Germinal center (tissue), 1 donor: ENCODE measurements at places on chromosomes 4 and X.

DNA sequence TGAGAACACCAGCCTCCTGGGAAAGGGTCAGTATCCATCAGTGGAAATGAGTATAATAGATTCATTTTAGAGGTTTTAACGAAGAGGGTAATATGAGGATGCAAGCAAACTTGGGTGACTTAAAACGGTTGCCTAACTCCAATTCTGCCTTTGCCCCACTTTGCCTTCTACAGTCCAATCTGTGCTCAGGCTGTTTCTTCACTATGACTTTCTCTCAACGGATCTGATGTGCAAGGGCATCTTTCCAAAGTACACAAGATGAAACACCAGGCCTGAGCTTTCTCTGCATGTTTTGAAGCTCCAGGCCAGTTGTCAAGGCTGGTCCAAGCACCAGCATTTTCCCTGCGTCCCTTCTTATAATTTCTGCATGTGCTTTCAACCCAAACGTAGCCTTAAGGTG, 68.0 kb upstream of the TMEM164 start:
- DNase-seq: no peak

DNA sequence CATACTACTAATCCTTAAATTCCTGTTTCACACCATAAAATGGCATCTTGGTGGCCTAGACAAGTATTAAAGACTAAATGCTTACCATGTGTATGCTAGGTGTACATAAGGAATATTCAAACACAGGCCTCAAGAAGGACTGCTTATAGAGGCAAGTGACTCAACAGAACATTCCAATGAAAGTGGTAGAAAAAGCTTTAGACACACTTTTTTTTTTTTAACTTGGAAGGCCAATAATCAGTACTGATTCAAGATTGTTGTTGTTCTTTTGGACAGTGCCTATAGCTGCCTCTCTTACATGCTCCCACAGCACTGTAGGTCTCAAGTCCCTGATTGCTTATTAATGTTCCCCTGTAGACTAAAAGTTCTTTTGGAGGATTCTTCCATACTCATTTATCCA, 77.6 kb downstream of the FBXL5 start:
- DNase-seq: no peak

DNA sequence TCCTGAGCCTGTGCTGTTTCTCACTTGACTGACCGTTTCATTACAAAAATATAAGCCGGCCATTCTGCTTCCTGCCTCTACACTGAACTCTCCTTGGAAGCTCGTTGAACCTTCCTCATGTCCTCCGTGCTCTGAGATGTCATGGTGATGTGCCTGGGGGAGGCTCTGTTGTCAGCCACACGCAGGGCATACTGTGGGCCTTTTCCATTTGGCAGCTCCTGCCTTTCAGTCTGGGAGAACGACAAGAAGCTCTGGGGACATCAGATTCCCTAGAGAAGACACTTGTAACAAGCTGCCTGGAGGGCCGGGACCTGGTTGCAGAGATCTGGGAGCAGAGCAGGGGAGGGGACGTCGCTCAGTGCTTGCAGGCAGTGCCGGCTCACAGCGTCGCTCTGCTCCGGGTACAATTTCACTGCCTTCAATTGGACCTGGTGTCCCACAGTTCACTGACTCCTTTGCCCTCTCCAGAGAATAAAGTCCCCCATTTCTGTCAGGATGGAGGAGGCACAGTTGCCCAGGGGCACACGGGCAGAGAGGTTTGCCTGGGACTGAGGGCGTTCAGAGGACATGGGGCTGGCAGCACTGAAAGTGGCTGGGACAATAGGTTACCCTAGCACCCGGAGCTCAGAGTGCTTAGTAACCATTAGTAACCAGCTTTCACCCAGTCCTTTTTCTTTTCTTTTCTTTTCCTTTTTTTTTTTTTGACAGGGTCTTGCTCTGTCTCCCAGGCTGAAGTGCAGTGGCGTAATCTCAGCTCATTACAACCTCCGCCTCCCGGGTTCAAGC, 19.1 kb upstream of the MECP2 start:
- no peak for DNase-seq

GRCh38 chr4:138348055-138348454, 105.9 kb upstream of the SLC7A11 start:
- DNase-seq: no peak

GRCh38 chrX:10109695-10110094, 47.1 kb upstream of the CLCN4 start:
- DNase-seq: no peak

GRCh38 chr4:123390846-123391456, 5.6 kb upstream of the SPRY1 start:
- no peak for DNase-seq

GRCh38 chrX:31487951-31488350, 416.1 kb upstream of the FTHL17 start:
- DNase-seq: no peak

DNA sequence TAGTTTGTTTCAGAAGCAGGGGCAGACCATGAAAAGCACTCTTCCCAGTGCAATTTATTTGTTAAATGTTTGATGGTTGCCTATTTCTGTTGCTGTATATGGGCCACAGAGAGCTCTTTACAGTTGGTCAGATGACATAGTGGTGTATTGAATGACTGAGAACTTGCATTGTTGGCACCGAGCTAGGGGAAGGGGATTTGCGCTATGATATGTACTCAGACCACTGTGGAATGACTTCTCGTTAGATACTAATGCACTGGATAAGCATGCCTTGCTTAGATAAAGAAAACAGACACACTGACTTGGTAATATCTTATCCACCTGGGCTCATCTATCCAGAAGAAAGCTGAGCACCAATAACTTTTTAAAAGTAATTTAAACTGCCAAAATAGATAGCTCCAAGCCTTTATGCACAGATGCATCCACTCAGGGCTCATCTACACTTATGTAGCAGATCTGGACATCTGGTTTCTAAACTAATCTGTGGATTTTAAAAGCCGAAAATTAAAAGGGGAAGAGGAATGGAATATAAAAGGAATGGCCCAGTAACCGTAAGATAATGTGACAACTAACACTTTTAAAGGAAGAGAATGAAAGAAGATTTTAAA, 132.7 kb downstream of the GATB start:
- DNase-seq: no peak

- no peak for DNase-seq
These were observed 85.5 kb downstream of the HPRT1 start for GRCh38 chrX:134545510-134545909.

DNA sequence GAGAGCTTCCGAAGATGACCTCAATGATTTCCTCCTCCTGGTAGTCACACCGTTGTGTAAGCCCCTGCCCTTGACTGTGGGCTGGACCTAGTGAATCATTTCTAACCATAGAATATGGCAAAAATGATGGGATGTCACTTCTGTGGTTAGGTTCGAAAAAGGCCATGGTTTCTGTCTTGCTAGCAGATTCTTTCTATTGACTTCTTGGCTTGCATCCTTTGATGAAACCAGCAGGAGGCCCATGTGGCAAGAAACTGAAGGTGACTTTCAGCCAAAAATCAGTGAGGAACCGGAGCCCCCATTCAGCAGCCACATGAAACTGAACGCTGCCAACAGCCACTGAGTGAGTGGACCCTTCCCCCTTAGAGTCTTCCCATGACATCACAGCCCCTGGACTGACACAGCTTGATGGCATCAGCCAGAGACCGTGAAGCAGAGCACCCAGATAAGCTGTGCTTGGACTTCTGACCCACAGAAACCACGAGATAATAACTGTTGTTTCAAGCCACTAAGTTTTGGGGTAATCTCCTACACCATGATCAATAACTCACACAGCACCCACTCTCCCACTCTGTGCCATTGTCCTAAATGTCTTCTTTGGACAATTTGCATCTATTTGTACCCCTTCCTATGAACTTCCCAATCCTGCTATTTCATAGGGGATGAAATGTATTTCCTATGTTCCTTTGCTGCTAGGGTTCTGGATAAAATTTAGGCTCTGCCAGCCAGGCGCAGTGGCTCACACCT, 148.0 kb upstream of the STX18 start:
- no peak for DNase-seq

GRCh38 chrX:97547877-97548578, 664.3 kb downstream of the RPA4 start:
- DNase-seq: no peak
